ENCODE measurements at places on chromosomes 12 and 14.

- DNase-seq = peak; percentile 89
Measured at GRCh38 chr14:23006544-23007419, 3.2 kb downstream of the C14orf93 start.

DNA sequence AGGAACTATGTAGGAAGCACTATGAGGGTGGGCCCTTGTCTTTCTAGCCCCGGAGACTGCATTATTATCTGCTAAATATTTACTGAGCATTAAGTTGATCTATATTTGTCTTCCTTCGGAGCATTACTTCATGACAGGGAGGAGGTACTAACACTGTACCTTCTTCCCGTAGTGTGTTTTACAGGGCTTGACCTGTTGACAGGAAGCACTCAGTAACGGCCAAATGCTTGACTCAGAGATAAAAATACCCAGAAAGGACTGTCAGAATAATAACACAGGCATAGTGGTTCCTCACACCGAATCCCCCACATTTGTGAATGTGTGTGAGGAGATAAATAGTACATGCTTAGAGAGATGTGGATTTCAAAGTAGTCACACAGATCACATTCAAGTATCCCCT is 466.6 kb downstream of the EGLN3 start:
- no peak for DNase-seq

GRCh38 chr12:95390932-95391331 is 83.0 kb upstream of the METAP2 start:
- DNase-seq = no peak

DNA sequence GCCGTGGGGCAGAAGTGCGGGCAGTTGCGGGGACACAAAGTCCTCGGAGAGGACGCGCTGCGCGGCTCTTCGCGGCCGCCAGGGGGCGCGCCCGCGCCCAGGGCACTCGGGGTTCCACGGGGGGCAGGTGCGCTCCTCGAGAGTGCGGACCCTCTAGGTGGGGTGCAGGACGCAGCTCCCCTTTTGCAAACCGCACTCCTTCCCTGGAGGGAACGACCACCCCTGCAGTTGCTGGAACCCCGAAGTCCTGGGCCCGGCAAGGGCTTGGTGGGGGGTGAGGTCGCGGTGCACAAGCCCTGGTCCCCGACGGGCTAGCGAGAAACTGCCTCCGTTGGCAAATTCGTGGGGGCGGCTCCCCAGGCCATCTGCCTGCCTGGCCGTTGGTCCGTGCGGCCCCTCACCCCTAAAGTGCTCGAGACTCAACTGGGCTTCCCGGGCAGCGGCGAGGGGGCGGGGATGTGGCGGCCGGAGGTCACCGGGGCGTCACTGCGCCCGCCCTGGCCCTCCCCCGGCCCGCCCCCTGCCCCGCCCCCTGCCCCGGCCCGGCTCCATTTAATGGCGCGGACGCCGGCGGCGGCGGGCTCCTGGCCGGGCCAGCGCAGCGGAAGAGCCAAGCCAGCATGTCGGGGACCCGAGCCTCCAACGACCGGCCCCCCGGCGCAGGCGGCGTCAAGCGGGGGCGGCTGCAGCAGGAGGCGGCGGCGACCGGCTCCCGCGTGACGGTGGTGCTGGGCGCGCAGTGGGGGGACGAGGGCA is at the start of gene ADSS1:
ADSS1 (plus strand) TSS at position 579 of the 756 bp plus-strand sequence; CDS start at position 621, 42 bp downstream.
- peak; percentile 83 for DNase-seq

DNA sequence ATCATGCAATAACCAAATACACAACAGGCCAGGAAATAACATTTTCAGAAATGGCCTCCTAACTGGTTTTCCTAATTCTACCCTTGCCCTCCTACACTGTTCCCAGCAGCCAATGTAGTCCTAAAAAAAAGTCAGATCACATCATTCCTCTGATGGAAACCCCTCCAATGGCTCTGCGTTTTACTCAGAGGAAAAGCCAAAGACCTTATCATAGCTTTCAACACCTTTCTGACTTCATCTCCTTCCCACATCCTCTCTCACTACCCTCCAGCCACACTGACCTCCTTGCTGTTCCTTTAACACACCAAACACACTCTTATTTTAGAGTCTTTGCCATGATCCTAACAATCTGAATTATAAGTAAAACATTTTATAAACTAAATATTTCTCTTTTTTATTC is 1.1 kb downstream of the MED6 start:
- no peak for DNase-seq

- no peak for DNase-seq
Measured at GRCh38 chr12:49827401-49828099, 663 bp downstream of the NCKAP5L start.

DNA sequence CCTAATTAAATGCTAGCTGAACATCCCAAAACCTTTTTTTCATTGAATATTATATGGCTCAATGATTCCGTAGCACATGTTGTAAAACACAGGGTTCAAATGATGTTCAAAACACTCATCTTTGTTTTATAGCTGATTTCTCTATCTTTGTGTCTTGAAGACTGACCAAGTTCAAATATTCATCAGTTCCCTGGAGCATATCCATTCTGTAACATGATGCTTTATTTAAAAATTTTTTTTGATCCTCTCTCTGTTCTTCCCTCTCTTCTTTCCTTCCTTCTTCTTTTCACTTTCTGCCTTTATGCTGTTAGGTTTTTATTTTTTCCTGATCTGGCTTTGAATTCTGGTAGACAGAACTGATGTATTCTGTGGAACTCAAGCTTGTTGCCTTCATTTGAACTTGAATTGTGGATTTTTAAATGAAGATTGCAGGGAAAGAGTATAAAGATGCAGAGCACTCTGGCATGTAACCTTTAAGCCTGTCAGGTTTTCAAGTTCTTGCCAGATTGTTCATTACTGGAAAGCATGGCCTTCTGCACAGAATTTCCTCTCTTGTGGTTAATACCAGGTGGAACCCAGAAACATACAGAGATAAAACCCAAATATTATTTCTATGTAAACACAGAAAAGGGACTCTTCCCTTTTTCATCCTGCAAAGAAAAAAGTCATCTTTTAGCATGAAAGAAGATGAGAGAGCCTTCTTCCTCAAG is 39.5 kb downstream of the PROX2 start:
- no peak for DNase-seq

Measured in GM18507 (cell line).